ENCODE measurements at places on chromosomes 2 and 18. TPM values are rescaled to one million over a fixed set of nuclear protein-coding genes. Genes with fewer than 3 reads are reported as not detected.

DNA sequence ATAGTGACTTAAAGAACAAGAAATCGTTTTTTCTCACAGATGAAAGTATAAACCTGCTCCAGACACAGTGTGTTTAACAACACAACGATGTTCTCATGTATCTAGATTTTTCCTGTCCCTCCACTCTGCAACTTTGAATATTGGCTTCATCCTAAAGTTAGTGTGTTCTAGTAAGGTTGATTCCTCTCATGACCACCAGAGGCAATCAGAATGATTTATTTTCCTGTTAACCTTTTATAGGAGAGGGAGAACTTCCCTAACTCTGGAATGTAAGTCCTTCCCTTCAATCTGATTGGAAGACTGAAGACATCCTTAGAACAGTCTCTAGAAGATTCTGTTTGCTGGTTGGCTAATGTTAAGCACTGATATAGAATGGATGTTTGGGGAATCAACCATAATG is 41.0 kb upstream of the TAF4B start:
- no peak overlapping the region for H3K4me3 ChIP-seq
- no peaks in the 10 kb centered on the region for H3K27me3 ChIP-seq
- H3K27ac ChIP-seq, result no peak overlapping the region
- no peak for DNase-seq
- H3K4me1 ChIP-seq, result no peaks in the 10 kb centered on the region

Gene SERPINB10
- total RNA-seq, result not detected

DNA sequence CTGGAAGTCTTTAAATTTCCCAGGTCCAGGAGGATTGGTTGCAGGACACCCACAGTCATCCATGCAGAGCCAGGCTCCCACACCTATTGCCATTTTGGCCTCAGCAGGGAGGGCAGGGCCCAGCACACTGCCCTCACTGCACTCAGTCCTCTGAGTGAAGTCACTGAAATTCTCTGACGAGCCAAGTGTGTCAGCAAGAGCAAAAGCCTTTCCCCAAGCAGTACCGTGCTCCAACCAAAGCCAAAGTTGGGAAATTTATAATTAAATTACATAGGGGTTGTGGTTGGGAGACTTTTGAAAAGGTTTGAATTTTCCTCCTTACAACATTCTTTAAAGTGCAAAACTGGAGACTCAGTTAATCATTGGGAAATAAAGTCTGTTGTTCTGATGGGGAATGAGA is 98.5 kb upstream of the CD226 start:
- peaks cover 32% of the 10 kb centered on the region for H3K4me1 ChIP-seq
- H3K27me3 ChIP-seq, result no peaks in the 10 kb centered on the region
- peak overlapping the region; percentile 42 for H3K27ac ChIP-seq
- peak overlapping the region; percentile 53 for H3K4me3 ChIP-seq
- no peak for DNase-seq

Gene MEP1B
- total RNA-seq, result not detected

GRCh38 chr2:101815739-101816391 is 118.4 kb downstream of the MAP4K4 start:
- no peak overlapping the region for H3K4me3 ChIP-seq
- H3K36me3 ChIP-seq, result no peaks in the 10 kb centered on the region
- H3K4me1 ChIP-seq, result peaks cover 98% of the 10 kb centered on the region
- H3K27ac ChIP-seq, result peak overlapping the region; percentile 60
- peak; percentile 33 for DNase-seq

- H3K4me3 ChIP-seq, result no peak overlapping the region
- H3K27me3 ChIP-seq, result no peaks in the 10 kb centered on the region
- H3K27ac ChIP-seq, result no peak overlapping the region
- H3K36me3 ChIP-seq, result no peaks in the 10 kb centered on the region
- H3K4me1 ChIP-seq, result no peaks in the 10 kb centered on the region
Observed at GRCh38 chr2:150171065-150171548, 316.4 kb downstream of the RND3 start.

DNA sequence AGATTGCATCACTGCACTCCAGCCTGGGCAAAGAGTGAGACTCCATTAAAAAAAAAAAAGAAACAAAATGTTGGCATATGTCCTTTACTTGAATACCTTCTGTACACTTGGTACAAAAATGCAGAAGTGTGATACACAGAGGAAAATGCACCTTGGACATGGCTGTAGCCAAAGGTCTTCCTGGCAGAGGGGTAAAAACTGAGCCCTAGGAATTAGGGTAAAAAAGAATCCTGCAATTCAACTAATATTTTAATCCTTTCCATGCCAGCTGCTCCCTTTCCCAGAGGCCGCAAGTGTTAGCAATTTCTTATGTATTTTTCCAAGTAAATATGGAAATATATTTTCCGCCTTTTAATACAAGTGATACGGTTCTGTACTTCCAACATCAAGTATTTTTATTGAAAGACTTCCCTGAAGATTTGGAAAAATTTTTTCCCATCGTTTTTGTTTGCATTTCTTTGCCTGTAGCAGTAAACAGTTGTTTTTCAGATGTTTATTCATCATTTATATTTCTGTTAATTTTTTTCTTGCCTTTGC is 26.2 kb downstream of the KCNJ13 start:
- DNase-seq, result no peak
- H3K27me3 ChIP-seq, result no peaks in the 10 kb centered on the region
- no peaks in the 10 kb centered on the region for H3K4me1 ChIP-seq
- H3K4me3 ChIP-seq, result no peak overlapping the region
- H3K36me3 ChIP-seq, result peaks cover 67% of the 10 kb centered on the region
- no peak overlapping the region for H3K27ac ChIP-seq

GRCh38 chr18:41331661-41332060 is 623.4 kb upstream of the PIK3C3 start:
- H3K27ac ChIP-seq, result no peak overlapping the region
- H3K27me3 ChIP-seq, result no peaks in the 10 kb centered on the region
- no peak overlapping the region for H3K4me3 ChIP-seq
- no peaks in the 10 kb centered on the region for H3K36me3 ChIP-seq

DNA sequence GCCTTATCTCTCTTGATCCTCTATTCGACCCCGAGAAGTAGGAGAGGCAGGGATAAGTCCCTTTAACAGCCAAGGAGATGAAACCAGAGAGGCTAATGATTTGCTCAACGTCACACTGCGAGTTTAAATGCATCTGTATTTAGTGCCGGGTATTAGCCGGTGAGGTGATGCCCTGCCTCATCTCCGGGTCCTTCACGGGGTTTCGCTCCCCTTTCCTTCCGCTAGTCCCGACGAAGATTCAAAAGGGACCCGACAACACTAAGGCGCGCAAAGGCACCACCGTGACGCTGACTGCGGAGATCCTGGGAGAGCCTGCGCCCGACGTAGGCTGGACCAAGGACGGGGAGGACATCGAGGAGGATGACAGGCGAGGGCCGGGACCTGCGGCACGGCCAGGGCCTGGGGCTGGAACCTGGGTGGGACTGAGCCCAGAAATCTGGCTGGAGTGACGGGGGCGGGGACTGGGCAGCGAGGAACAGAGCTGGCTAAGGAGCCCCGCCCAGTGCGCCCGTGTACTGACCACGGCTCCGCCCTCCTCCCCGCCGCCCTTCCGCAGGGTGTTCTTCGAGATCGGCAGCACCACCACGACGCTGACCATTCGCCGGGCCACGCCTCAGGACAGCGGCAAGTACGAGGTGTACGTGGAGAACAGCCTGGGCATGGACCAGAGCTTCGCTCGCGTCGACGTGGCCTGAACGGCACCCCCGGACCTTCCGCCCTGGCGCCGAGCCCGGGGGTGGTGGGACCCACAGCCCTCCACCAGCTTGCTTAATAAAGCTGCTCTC is 1.0 kb upstream of the GMPPA start:
- peak; percentile 95 for DNase-seq
- peaks cover 14% of the 10 kb centered on the region for H3K36me3 ChIP-seq
- H3K4me1 ChIP-seq, result peaks cover 55% of the 10 kb centered on the region
- peaks cover 33% of the 10 kb centered on the region for H3K27me3 ChIP-seq
- peak overlapping the region; percentile 99 for H3K27ac ChIP-seq

Measured in left ventricle myocardium inferior (tissue), 1 donor.